Panc1 (cell line): ENCODE measurements at places on chromosomes 16 and 17. TPM values are rescaled to one million over a fixed set of nuclear protein-coding genes. Genes with fewer than 3 reads are reported as not detected.

DNA sequence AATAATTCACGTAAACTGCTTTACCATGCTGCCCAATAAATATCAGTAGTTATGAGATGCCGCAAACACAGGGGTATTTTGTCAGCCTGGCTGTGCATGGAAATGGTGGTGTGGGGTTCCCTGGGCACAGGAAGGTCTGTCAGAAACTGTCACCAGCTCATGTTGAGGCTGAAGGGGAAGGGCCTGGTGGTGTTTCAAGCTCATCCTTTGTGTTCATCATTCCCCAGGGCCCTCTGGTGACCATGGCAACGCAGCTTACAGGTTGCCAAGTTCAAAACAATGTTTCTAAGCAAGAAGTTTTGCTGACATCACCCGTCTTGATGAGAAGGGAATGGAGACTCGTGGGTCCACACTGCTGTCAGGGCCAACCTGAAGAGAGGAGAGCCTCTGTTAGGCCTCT, 348.9 kb upstream of the C16orf82 start:
- DNase-seq = no peak

DNA sequence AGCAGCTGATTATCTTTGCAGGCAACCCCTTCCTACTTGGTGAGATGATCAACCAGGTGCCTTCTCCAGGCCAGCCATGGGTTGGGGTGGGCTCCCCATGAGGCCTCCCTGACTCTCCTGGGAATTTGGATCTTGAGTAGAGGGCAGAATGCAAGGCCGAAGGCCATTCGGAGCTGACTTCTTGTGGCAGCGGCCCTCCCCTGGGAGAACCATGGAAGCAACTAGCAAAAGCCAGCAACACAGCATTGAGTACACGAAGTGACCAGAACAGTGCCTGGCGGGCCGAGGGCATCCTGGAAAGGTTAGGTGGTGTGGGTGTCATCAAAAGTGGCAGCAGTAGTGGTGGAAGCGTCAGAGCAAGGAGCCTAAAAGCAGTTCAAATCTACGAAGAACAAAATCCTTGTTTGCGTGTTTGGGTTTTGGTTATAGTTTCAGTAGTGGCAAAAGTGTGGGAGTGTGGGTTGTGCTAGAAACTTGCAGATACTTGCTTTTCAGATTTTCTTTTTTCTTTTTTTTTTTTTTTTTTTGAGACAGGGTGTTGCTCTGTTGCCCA, 2.0 kb upstream of the ALDH3A1 start:
- DNase-seq = no peak

GRCh38 chr16:74439685-74440084, 18.4 kb upstream of the CLEC18B start:
- DNase-seq = no peak

GRCh38 chr17:67842648-67843047, 17.3 kb downstream of the BPTF start:
- DNase-seq = no peak

- DNase-seq = no peak
Observed at GRCh38 chr17:17645961-17646360, 35.3 kb upstream of the RAI1 start.

DNA sequence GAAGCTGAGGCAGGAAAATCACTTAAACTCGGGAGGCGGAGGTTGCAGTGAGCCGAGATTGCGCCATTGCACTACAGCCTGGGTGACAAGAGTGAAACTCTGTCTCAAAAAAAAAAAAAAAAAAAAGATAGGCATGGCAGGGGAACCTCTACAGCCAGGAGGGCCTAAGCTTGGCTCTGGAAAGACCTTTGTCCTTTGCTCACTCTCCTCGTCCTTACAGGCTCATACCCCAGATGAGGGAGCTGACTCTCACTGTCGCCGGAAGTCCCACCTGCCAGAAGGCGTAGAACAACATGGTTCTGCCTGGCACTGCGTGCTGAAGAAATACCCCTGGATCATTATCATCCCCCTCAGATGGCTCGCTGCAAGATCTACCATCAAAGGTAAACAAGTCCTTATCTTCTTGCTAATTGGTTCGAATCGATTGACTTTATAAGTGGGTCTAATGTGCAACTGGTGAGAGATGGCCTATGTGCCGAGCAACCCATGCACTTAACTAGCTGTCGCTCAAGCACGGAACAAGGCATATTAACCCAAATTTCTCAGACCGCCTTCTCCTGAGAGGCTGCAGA, 29.7 kb downstream of the RTN4RL1 start:
- DNase-seq = no peak

- no peak for DNase-seq
Observed at GRCh38 chr16:8733849-8734540, 59.6 kb downstream of the ABAT start.

- DNase-seq = peak; percentile 71
Observed at GRCh38 chr17:8409966-8410882, 12.6 kb upstream of the RNF222 start.

- DNase-seq = no peak
Observed at GRCh38 chr17:45098081-45098868, 34.0 kb downstream of the PLCD3 start.

- no peak for DNase-seq
Observed at GRCh38 chr17:28142305-28142704, 99.8 kb downstream of the NLK start.

DNA sequence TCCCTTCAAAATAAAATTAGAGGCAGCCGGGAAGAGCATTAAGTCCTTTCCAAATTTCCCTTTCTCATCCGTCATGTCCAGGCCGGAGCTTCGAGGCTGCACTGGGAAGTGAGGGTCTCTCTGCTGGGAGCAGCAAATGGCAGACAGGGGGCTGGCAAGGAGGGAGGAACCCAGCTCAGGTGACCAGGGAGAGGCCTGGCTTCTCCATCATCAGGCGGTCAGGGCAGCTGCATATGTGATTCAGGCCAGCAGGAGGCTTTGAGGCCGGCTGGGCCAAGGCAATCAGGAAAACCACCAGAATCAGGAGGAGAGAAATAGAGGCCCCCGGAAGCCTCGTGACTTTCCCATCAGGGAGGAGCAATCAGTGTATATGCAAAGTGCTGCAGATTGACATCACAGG, 85.0 kb upstream of the RPL38 start:
- DNase-seq = no peak

- DNase-seq = no peak
Observed at GRCh38 chr16:3587547-3588110, 10.4 kb upstream of the NLRC3 start.

GRCh38 chr17:73855720-73856333, 211.6 kb upstream of the SDK2 start:
- DNase-seq = no peak

GRCh38 chr16:51242296-51242994, 91.4 kb upstream of the SALL1 start:
- no peak for DNase-seq

- no peak for DNase-seq
Observed at GRCh38 chr17:82583720-82584234, 64.2 kb downstream of the FOXK2 start.

- no peak for DNase-seq
Observed at GRCh38 chr16:19913340-19913645, 28.6 kb upstream of the GPRC5B start.

DNA sequence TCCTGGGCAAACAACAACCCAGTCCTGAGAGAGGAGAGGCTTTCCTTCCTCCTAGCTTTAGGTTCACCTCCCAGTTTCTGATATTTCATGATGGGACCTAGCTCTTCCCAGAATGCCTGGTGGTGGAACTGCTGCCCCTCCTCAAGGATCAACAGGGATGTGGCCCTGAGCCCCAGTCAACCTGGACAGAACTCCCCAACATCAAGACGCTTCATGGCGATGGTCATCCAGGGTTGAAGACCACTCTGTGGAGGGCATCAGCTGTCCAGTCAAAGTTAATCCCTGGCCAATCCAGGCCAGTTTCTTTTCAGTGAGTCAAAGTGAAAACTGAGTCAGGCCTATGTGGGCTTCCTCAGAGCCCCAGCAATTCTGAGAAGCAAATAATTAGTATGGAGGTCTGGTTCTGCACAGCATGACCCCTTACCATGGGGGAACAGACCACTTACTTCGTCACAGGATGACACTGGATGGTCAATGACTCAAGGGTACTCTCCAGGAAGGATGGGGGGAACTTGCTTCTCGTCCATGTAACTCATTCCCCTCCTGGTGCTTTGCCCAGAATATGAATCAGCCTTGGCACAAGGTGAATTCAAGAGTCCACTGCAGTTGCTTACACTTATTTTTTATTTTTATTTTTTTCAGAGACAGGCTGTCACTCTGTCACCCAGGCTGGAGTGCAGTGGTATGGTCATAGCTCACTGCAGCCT, 14.7 kb upstream of the XYLT2 start:
- no peak for DNase-seq

The PPP1R27 gene
- not detected for total RNA-seq

The TBKBP1 gene
- 12.0 TPM for total RNA-seq

The GPR142 gene
- total RNA-seq = not detected

The KRTAP2-2 gene
- not detected for total RNA-seq

The C16orf82 gene
- total RNA-seq = not detected
